AG20443 (cell line): ENCODE measurements at places on chromosomes 2 and 18.
A peak's percentile ranks its signal among the peaks of the same experiment; 100 is the strongest.

DNA sequence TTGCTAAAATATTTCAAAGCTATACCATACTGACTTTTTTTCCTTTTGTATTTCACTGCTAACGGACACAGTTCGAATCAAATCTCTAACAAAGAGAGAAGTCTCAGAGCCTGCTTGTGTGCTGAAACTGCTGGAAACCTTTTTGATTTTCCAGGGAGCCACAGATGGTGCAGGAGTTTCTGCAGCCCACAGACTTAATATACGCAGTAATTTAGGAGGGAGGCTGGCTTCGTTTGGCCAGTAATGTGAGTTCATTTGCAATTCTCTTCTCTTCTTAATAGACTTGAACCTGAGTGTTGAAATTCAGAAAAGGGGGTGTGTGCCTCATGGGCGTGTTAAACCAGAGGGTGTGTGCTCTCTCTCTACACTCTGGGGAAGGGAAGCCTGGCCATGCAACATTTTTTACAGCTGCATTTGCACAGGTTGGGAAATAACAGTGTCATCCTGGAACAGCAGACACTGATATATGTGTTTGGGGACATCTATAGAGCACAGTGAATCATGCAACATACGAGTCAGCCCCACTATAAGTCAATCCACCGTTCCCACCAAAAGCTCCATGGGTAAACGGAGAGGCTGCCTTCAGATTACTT, 333.0 kb downstream of the CLIP4 start:
- no peak for DNase-seq

DNA sequence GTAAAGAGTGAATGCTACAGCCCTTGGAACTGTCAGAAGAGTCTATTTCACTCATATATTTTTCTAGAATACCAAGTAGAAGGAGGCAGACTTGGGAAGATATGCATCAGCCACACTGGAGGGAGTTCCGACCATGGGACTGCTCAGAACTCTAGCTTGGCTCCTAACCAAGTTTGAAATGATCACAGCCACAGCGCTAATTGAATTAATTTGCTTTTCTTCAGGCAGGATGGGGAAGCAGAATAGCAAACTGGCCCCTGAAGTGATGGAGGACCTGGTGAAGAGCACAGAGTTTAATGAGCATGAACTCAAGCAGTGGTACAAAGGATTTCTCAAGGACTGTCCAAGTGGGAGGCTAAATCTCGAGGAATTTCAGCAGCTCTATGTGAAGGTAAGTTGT, 51.4 kb downstream of the VSNL1 start:
- DNase-seq = no peak

- DNase-seq = no peak
Measured at GRCh38 chr2:173860082-173860481, 105.1 kb downstream of the SP3 start.

DNA sequence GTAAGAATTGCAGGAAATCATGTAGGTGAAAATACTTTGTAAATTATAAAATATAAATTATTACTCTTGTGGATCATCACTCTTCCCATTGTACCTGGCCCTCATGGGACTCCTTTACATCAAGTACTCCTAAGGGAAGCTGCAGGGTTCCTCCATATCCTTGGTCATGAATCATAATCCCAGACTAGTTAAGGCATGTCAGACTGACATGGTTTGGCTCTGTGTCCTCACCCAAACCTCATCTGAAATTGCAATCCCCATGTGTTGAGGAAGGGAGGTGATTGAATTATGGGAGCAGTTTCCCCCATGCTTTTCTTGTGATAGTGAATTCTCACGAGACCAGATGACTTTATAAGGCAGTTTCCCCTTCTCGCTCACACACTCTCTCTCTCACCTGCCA, 77.1 kb downstream of the CMPK2 start:
- no peak for DNase-seq

GRCh38 chr2:18612133-18612532, 22.8 kb upstream of the NT5C1B start:
- no peak for DNase-seq

DNA sequence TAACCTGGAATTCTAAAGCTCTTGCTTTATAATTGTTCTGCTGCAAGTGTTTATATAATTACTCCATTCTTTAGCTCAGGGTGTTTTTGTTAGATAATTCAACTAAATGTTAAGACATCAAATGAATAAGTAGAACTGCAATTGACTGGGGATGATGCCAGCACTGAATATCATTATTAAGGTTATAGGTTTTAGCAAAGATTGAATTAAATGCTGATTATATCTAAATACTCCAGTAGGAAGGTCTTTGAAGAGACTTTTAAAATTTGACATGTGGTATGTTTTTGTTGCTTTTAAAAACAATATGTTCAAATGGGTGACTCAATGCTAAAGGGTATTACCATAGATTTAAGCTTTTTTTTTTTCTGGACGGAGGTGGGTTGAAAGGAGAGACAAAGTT, 170.1 kb upstream of the THUMPD2 start:
- no peak for DNase-seq

- DNase-seq = no peak
Measured at GRCh38 chr2:238486123-238486848, 59.6 kb downstream of the ASB1 start.

GRCh38 chr18:78546281-78546680, 433.3 kb upstream of the SALL3 start:
- DNase-seq = no peak

DNA sequence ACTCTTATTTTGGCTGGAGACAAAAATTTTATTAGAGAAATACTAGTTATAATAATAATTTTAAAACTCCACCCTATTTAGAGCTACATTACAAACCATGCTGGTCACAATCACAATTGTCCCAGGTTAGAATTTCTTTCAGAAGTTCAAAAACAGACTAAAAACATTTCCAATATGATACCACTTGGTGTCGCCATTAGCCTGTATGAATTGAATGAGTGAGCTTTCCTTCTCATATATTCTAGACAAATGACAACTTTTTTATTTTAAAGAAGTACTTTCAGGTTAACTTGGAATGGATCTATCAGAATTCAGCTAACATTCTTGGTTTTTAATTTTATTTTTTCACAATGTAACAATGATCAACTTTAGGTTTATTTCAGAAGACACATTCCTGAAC, 48.0 kb downstream of the SERPINB8 start:
- peak; percentile 28 for DNase-seq

DNA sequence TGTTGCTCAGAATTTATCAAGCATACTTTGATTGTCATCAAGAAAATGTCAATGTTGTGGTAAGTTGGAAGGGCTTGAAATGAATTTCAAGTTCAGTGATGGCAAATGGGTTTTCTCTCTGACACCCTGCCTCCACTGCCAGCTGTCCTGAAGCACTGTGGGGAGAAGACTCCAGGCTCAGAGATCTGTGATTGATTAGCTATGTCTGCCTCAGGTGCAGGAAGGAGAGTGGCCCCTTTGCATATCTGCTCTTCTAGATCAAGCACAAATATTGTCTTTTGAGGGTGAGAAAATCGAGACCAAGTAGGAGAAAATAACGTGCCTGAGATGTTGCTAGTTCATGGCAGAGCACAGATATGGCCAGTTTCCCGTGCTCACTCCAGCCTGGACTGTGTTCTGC, 178.8 kb upstream of the GLI2 start:
- DNase-seq = no peak

GRCh38 chr2:14752295-14752694, 119.8 kb downstream of the LRATD1 start:
- no peak for DNase-seq

- DNase-seq = no peak
Measured at GRCh38 chr2:32262105-32262504, 2.6 kb downstream of the NLRC4 start.

GRCh38 chr2:104047516-104047915, 806.4 kb upstream of the POU3F3 start:
- DNase-seq = no peak

DNA sequence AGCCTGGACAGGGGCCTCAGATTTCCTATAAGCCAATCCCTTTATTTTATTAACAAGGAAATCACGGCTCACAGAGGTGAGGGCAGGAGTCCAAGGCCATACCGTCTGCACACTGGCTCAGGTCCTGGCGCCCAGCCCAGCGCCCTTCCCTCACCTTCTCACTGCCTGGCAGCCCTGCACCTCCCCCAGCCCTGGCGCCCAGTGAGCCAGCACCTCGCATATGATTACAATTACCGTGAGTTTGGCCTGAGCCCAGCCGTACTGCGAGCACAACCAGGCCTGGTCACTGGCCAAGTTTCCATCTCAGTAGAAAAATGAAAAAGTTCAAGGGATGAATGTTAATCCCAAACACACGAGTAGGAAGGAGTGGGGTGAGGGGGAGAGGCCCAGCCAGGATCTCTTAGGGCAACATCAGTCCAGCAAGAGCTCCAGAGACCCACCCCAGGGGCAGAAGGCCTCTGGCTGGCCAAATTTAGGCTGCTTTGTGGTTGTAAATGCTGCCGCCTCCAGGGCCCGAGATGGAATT, 68.4 kb downstream of the MCFD2 start:
- peak; percentile 87 for DNase-seq

DNA sequence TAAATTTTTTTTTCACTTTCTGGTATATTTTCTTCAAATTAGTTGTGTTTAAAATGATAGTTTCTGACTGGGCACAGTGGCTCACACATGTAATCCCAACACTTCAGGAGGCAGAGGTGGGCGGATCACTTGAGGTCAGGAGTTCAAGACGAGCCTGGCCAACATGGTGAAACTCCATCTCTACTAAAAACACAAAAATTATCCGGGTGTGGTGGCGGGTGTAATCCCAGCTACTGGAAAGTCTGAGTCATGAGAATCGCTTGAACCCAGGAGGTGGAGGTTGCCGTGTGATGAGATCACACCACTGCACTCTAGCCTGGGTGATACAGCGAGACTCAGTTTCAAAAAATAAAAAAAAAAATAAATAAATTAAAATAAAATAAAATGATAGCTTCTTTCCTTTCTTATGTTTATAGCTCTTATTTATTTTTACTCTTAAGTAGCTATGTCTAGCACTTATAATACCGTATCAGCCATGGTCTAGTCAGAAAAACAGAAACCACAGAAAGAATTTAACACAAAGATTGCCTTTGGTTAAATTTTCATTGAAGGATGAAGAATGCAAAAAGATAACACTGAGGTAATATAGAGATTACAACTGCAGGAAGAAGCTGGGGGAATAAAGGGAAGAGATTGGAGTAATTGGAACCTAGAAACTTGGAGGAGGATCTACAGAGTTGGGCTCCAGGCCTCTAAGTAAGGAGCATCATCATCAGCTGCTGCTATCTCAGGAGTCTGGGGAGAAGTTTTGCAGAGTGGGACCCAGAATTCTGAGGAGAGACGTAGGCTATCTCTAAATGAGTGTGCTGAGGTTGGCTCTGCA, 54.7 kb upstream of the MBOAT2 start:
- no peak for DNase-seq

DNA sequence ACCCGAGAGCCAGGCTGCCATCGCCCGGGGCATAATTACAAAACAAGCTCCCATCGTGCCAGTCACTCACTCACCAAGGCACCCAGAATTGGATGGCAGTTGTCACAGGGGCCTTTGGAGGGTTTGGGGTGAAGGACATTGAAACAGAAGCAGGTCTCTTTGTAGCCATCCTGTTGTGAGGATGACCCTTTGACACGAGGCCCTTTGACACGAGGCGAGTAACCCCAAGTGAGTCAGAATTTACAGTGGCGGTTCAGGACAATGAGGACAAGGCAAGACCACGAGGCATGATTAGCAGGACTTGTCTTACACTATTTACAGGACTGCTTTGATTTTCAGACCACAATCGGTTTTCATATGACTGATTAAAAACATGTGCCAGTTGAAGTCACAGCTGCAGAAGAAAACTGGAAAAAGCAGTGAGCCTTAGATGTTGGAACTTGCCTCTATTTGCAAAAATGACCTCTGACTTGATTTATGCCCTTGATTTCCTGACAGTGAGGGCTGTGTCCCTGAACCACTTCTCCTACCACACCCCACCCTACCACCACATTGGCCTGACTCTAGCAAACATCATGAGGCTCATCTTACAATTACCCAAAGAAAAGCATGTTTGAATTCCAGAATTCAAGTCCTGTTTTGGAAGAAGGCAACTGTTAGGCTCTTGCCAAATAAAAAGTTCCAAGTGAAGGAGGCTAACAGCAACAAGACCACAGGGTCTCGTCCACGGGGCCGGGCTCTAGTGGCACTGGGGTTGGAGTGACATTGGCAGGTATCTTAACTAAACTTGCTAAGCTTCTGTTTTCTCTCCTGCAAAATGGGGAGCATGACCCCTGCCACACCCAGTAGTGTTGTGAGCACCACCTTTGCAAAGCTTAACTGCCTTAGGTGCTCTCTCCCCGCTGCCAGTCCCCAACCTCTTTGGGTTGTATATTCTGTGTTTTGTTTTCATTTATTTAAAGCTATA, 64.4 kb upstream of the FOSL2 start:
- DNase-seq = peak; percentile 65

DNA sequence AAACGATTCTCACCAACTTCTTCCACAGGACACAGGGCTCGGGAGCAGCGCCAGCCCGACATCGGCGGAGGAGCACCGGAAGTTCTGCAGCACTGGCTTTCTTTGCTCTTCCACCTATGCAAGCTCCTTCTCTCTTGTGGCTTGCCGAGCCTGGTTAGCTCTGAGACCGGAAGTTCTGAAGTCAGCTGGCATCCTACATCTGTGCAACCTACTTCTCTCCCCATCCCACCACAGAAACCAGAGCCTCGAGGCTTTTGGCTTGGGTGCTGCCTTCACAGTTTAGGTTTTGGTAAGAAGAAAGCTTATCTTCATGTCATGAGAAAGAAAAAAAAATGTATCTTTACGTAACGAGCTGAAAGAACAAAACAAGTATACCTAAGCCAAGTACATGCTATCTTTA, 111.7 kb downstream of the ANKRD44 start:
- DNase-seq = no peak

DNA sequence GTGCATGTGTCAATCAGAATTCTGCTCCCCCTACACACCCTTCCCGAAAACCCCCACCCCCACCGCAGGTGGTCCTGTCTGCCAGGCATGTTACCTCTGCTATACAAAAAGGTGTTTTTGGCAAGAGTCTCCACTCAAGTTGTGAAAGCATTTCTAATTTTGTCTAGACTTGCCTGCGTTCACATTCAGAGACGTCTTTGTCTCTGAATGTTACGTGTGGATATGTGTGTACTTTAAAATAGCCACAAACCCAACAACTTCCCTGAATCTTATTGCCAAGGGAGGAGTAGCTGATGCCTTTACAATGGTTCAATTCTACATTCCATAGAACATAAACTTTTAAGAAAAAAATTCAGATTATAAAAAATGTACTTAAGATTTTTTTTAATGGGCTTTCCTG, 66.6 kb downstream of the ITGA4 start:
- no peak for DNase-seq

DNA sequence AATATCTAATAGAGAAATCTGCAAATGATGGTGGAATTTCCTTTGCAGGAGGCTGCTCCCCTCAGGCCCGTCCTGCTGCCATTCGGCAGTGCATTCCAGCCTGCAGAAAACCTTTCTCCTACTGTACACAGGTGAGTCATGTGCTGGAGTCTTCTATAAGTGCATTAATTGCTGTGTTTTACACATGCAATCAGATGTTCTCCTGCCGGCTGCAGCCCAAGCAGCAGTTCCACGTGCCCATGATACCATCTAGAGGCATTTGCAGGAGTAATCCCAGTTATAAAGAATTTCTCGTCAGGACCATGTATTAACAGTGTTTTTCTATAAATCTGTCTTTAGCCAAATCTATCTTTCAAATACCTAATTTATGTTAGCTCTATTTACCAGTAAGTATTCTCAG, 304.7 kb upstream of the HNMT start:
- DNase-seq = peak; percentile 8
